Stimulated activated CD4-positive, alpha-beta T cell treated with anti-CD3 and anti-CD28 coated beads, Interleukin-15, amount 100 ng/mL, for 1 hour (primary cell): ENCODE measurements at places on chromosomes 2 and 18.

DNA sequence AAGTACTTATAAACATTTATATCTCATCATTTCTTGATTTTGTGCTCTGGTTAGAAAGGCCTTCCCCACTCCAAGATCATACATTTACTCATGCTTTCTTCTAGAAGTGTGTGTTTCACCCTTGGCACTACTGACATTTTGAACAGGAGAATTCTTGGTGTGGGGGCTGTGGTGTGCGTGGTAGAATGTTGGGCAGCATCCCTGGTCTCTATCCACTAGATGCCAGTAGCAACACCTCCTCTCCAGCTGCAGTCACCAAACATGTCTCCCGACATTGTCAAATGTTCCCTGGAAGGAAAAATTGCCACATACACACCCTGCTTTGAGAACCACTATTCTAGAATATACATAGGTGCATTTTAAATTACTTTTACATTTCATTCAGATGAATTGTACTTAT lies 8.7 kb upstream of the TGIF1 start:
- DNase-seq = no peak

DNA sequence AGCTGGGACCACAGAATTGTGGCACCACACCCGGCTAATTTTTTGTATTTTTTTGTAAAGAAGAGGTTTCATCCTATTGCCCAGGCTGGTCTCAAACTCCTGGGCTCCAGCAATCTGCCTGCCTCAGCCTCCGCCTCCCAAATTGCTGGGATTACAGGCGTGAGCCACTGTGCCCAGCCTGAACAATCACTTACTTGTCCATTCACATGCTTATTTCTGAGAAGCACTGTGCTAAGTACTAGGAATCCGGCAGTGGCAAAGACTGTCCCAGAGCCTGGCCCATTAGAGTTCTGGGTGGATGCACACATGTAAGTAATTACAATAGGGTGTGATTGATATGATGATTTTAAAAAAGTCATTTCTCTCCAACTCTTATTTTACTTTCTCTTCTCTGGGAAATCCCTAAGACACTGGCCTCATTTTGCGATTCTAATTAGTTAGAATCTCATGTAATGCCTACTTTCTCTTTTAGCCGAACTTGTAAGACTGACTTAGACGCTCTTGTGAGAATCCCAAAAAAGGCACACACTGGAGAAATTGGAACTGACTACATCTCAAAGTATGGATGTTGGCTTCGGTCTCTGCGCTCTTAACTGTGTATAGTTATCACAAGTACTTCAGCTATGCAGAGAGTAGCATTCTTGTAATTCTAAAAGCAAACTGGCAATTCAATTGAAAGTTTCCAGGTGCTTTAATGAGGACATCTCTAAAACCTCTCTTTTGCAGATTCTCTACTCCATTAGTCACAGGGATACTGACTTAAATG lies 567.7 kb downstream of the DCC start:
- DNase-seq = no peak

- no peak for DNase-seq
These were observed 123.7 kb upstream of the SIX3 start for GRCh38 chr2:44817673-44818335.

DNA sequence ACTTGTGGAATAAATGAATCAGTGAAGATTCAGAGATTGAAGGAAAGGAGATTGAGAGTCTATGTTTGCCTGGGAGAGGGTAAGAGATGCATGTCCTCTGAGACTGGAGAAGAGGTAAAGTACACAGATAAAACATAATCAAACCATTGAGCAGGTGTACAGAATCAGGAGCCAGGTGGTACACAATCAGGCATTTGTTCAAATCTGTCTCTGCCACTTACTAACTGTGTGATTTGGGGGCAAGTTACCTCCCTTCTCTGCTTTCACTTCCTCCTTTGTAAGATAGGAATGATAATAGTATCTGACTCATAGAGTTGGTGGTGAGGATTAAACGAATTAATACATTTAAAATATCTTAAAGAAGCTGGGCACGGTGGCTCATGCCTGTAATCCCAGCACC lies 94.0 kb downstream of the CDK15 start:
- no peak for DNase-seq

- DNase-seq = no peak
These were observed 66.0 kb upstream of the PGAP1 start for GRCh38 chr2:196992466-196992865.

- DNase-seq = no peak
These were observed 53.9 kb downstream of the NCK2 start for GRCh38 chr2:105798595-105798994.

GRCh38 chr2:46535360-46535759 lies 56.0 kb downstream of the TMEM247 start:
- no peak for DNase-seq

- DNase-seq = no peak
These were observed at the start of gene ARHGAP28 for GRCh38 chr18:6729247-6730091. TSS of gene ARHGAP28 (plus strand) at chr18:6729716. CDS start at chr18:6729822, 106 bp downstream.

- DNase-seq = no peak
These were observed 22.5 kb downstream of the MOB4 start for GRCh38 chr2:197538412-197538811.
